ENCODE measurements at places on chromosomes 4 and X.

DNA sequence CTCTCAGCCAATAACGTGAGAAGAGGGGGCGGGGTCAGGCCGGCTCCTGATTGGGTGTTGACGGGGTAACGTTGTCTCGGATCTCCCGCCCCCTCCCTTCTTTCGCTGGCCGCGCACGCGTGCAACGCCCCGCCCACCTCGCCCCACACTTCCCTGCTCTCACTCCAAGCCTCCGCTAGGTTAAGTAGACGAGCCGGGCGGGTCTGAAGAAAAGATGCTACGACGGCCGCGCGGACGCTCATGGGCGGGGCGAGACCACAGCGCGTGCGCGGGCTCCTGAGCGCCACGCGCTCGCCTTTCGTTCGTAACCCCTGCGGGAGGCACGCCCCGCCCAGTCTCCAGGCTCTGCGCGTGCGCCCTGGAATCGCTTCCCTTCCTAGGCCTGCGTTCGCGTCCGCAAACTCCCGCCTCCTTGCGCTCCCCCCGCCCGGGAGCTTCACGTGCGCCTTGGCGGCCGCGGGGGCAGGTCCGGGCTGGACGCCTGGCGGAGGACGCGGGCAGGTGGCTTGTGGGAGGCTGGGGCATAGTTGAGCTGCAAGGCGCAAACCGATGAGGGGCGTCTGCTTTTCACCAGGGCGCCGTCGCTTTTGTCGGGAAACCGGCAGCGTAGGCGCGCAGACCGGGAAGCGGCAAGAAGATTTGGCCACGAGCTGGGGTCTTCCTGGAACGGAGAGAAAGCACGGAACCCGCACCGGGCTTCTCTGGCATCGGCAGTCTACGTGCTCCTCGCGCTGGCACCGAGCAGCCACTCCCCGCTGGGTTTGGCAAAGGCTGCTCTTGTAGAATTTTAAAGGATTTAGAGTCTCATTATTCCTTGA is 467 bp upstream of the PGRMC2 start:
- peak; percentile 91 for DNase-seq

- no peak for DNase-seq
Measured at GRCh38 chr4:22873899-22874298, 181.2 kb downstream of the GBA3 start.

- DNase-seq, result no peak
Measured at GRCh38 chr4:178665916-178666315, 1223.7 kb upstream of the AGA start.

- no peak for DNase-seq
Measured at GRCh38 chr4:144509088-144510015, 136.6 kb upstream of the HHIP start.

DNA sequence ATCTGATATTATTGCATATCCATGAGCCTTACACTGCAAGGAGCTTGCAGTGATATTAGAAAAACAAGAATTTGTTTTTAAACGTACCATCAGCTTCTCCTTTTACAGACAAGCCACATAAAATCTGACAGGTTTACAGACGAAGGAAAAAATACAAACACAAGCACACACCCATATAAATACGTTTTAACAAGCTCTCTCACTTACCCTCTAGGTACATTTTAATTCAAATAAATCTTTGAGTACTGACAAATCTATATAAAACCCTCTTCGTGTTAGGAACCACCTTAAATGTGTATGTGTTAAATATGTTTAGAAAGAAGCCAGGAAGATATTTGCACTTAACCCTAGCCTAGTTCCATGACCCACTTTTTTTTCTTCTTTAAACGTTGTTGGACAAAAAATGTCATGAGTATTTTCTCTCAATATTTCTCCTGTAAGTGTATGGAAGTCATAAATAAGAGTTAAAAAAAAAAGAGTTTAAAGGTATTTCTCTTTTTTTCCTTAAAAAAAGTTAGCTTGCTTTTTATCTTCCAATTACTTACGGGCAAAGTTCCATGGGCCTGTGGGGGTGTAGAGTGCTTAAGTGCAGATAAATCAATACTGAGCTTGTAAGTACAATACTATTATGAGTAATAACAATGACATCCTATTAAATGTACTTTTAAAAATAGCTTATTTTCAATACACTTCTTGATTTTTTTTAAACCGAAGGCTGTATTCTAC is 1.5 kb downstream of the ARAP2 start:
- no peak for DNase-seq

GRCh38 chr4:154456240-154456639 is 35.4 kb downstream of the DCHS2 start:
- DNase-seq, result no peak

GRCh38 chrX:108811891-108812290 is 75.5 kb upstream of the IRS4 start:
- no peak for DNase-seq

DNA sequence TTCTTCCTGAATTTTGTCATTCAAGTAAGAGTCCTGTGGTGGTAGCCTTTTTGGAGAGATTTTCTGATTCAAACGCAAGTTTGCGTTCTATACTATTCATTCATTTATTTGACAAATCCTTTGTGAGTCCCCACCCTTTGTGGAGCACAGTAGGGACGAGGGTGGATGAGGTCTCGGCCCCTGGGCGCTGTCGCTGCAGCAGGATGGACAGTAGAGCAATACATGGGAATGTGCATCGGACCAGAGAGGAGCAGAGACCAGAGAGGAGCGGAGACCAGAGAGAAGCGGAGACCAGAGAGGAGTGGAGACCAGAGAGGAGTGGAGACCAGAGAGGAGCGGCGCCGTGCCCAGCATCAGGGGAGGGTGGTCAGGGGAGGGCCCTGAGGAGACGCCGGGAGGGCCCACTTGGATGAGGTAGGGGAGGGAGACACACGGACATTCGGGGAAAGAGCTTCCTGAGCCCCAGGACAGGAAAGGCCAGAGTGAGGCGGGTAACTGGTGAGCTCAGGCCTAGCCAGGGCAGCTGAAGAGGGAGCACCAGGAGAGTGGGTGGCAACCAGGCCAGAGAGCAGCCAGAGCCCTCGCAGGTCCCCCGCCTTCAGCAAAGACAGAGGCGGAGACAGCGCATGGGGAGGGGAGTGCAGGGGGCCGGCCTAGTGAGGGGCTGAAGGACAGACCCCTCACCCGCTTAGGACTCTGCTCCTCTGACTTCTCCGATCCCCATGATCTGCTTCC is 67.3 kb downstream of the NAT8L start:
- no peak for DNase-seq

DNA sequence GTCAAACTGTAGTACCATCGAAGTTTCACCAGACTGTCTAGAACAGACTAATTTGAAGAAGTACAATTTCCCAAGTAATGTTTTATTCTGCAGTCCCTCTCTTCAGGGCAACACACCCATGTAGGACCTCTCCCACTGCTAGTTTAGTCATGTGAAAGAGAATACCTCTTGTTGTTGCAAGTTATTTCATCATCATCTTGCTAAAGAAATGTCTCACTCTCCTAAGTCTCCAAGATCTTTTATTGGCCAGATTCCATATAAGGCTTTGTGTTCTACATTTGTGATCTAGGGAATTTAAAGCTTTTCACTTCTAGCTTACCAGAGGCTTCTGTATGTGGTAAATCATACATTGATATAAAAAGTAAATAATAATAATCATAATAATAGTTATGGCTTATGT is 745.3 kb upstream of the MAGEB2 start:
- no peak for DNase-seq

DNA sequence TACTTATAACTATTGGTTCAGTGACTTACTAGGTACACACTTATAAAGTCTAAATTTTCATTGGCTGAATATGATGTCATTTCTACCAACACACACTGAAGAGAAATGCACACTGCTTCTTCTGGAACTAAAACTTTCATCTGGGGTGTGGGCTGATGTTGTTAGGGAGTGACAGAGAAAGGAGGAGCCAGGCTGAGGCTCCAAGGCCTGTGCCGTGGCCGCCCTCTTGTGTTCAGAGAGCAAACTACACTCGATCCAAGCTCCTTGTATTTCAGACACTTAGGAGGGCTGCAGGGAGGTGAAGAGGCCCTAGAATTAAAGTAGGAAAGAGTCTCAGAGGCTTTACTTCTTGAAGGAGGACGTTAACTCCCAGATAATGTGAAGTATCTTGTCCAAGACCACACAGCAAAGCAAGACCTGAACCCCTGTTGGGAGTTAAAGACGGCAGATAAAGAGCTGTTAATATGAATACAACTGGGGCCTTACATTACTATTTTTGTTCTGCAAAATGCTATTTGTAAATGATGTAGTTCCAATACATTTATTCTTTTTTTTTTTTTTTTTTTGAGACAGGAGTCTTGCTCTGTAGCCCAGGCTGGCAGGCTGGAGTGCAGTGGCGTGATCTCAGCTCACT is 137.5 kb downstream of the AFAP1 start:
- peak; percentile 50 for DNase-seq

DNA sequence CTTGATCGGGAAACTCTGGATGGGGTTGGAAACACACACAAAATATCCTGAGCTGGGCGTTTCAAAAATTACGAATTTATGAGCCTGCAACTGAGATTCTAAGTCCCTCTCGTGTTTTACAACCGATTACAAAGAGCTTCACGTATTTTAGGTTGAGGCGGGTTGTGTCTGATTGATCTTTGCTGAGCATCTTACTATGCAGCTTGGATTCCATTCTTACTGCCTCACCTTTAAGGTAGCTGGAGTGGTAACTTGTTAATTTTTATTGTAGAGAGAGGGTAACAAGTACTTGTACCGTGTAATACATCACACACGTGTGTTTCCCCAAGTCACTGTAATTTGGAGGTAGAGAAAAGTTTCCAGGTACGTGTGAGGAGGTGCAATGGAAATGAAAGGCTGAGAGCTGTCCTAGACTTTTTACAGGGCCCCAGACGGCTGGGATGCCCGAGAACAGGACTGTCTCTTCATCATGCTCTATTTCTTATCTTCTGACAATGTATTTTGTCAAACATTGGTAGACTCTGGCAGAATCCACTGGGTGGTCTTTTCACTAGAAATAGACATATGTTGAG is 97.8 kb upstream of the TENM3 start:
- DNase-seq, result no peak

GRCh38 chr4:142844782-142845181 is 1.3 kb downstream of the INPP4B start:
- DNase-seq, result no peak

DNA sequence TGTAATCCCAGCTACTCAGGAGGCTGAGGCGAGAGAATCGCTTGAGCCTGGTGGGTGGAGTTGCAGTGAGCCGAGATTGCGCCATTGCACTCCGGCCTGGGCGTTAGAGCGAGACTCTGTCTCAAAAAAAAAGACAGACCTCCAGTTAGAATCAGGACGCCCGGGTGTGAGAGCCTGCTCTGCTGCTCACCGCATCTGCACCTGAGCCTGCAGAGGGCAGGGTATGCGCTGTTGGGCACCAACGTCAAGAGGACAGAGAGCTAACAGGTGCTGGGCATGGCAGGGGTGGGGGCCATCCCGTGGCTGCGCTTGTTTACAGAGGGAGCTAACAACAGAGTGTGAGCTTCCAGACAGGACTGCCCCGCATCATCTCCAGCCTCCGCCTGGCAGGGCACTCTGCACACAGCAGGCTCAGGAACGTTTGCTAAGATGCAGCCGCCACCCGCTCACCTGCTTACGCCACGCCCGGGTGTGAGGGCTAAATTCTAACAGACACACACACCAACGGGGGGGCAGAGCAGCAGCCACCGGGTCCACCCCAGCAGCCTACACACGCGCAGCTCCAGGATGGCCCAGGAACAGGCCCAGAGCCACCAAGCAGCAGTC is 50.0 kb upstream of the CPLX1 start:
- no peak for DNase-seq

GRCh38 chr4:23979534-23979933 is 89.7 kb upstream of the PPARGC1A start:
- DNase-seq, result no peak

GRCh38 chrX:1397441-1398270 is 5.7 kb upstream of the SLC25A6 start:
- DNase-seq, result no peak

DNA sequence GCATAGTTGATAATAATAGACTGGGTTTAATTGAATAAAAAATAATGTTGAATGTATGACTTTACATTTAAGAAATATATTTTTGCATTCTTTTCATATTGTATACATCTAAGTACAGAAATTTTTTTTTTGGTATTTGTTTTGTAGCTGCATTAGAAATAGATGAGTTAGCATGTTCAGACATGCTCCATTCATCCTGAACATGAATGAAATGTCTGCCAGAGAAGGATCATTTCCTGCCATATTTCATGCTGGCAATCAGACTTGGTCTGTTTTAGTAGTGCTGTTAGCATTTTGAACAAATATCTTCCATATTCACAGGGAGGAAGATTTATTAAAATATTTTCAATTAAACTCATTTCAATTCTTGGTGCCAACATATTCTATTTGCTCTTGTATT is 98.9 kb downstream of the FRMPD4 start:
- no peak for DNase-seq

DNA sequence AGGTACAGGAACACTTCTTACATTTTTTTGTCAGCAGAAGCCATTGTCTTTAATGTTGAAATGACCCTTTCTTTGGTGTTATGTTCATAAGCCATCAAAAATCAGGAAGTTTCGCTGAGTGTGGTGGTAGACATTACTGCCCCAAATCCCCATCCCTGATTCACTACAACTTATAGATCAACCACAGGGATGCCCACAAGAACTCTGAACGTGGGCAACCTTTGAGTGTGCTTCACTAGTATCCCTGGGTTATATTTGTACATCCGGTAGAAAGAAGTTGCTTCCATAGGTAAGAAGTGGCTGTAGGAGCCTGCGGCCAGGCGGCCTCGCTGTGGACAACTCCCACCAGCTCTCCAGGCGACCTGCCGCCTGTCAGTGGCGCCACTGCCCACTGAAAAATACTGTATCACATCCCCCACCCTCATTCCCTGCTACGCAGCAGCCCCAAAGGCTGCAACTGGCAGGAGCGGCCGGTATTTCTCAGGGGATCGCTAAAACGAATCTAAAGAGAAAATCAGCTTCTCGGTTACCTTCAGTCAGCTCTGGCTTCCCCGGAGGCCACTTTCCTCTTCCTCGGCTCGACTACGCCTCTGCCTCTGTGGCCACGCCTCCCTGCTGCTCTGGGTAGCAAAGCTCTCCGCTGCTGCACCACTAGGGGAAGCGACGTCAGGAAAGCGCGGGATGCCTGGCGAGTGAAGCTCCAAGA is 13.9 kb upstream of the ETDC start:
- peak; percentile 0 for DNase-seq

DNA sequence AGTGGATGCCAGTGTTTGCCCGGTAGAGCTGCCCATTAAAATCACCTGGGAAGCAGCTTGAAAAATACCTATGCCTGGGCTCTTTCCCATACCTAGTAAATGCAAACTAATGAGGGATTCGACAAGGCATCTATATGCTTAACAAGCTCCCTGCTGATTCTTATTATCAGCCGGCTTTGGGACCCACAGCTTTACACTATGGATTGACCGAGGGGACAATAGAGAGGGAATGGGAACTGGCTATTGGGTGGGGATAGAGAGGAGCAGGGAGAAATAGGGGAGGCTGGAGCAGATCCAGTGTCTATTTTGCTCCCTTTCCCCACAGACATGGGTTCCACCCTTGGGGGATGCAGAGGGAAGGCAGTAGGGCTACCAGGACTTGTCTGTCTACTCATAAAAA is 103.1 kb upstream of the TEX13D start:
- DNase-seq, result no peak

DNA sequence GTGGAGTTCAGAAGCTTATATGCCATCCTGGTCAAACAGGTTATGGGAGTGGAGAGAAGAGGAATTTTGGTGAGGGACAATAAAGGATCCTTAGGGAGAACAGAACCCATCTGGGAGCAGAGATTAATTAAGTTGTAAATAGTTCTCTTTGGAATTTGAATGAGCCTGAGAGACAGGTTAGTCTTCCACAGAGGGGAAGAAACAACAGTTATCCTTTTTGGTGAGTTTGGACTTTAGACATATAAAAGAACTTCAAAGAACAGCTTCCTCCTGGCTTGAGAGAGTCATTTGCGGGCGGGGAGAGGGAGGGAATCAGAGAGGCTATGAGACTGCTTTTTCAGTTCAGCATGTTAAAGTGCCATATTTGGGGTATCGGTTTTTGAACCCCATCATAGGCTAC is 793.3 kb upstream of the MAGEB2 start:
- DNase-seq, result no peak
